GM13977 (cell line): ENCODE measurements at places on chromosomes 2 and 18.

DNA sequence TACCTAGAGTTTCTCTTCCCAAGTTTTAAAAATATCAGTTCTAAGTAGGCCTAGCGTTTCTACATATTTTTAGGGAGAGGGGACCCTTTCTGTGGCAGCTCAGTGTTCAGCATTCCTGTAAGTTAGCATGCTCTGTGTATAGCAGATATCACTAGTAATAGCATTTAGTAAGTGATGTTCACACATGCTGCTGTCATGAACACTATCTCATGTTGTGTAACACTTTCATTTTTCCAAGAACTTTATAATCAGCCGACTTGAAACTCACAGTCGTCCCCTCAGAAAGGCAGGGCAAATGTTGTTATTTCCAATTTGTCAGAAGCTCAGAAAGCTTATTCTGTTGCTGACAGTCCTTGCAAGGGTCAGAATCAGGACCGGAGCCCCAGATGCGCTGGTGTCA, 267.7 kb downstream of the ALPK2 start:
- DNase-seq: no peak

GRCh38 chr18:33840212-33840593, 262.2 kb downstream of the ASXL3 start:
- no peak for DNase-seq

- DNase-seq: no peak
These were observed 100.0 kb downstream of the MAP2 start for GRCh38 chr2:209523867-209524266.

DNA sequence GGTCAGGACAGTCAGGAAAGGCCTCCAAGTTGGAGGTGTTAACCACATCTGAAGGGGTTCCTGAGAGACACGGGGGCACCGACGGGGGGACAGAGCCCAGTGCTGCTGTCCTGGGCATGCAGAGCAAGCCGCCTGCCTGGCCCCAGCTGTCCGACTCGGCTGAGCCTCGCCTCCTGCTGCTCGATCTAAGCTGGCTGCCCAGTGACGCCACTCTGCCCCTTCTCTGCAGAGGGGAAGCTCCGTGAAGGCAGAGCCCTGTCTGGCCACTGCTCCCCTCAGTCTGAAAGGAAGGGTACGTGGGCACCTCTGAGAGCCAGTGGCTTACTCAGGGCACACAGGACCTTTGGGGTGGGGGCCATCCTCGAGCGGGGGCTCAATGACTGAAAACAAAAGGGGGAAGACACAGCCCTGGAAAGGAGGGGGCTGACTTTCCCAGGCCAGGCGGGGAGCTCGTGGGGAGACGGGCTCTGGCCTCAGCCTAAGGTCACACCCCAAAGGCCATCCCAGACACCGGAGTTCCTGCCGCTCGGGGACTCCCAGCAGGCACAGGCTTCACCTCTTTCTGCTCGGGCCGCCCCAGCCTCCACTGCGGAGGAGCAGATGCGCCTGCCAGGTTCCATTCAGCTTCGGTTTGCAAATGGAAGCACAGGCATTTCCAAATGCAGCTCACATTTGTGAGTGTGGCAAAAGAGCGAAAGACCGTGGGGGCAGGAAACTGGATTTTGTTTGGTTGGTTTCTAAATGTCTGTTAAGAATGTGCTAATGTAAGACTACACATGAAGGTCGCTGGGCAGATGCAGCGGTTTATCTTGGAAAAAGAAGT, 136.9 kb downstream of the HDAC4 start:
- no peak for DNase-seq

GRCh38 chr2:11602563-11603204, 67.3 kb downstream of the NTSR2 start:
- DNase-seq: no peak

- DNase-seq: no peak
These were observed 430.1 kb downstream of the CCDC85A start for GRCh38 chr2:56613920-56614319.

DNA sequence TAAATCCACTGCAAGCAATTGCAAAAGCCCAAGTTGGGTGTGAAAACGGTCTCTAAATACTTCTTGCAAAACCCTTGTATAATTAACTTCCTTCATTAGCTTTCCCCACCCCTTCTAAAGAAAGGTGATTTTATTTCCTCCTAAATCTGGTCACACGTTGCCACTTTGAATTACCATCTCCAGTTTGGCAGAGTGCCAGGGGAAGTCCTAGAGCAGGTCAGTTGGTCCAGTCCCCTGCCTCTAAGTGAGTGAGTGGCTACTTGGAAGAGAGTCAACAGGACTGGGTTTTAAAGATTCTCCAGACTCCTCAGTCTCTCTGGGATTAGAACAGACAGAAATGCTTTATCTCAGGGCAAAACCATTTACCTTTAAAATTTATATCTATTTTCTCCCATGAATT, 18.7 kb upstream of the LYPD6B start:
- DNase-seq: no peak

- peak; percentile 39 for DNase-seq
These were observed 26.4 kb upstream of the MSTN start for GRCh38 chr2:190088917-190089316.

DNA sequence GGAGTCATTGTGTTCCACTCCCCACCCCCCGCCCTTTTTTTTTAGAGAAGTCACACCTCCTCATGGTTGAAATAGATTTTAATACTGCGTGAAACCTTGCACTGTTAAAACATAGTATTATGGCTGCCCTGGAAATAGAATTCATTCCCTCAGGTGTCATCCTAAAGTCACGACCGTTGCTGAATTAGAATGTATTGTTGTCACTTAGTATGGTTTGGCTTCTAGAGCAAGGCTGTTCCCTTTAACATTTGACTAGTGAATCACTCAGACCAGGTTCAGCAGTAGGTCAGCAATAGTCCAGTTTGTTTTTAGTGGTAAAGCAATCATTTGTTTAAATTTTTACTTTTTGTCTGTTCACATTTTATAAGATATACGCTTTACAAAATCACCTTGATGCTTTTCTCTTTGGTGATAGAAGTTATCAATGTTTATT, 1.2 kb downstream of the BABAM2 start:
- no peak for DNase-seq

DNA sequence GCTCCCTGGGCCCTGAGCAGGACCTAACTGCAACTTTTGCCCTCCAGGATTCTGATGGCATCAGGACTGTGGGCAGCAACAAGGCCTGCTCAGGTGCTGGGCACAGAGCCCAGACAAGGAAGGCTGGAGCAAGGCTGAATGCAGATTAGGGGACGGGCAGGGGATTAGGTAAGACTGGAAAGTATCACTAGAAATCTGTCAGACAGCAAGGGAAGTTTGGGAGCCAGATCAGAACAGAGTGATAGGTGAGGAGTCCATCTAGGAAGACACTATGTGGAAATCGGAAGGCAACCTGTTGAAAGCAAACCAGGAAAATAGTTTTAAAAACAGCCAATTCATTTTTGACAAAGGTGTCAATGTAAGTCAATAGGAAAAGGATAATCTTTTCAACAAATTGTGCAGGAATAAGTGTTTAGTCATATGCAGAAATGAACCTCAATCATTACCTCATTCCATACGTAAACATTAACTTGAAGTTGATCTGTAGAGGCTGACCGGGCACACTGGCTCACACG, 56.4 kb upstream of the STPG4 start:
- no peak for DNase-seq

DNA sequence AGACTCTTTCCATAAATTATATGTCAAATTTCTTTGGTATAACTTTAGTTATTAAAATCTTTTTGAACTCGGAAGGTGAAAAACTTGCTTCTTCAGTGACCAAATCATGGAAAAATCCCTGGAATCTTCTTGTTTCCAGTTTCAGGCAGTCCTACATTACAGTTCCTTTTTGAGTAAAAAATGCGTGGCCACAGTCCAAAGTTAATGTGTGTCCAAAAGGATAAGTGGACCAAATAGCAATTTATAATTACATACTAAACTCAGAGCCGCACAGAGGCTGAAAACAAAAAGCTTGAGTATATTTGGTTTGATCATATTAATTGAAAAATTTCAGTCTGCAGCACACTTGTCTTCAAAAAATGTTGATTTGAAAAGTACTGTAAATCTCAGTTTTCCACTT, 28.4 kb upstream of the DYNC2LI1 start:
- DNase-seq: no peak

GRCh38 chr2:218867900-218868299, 8.3 kb downstream of the WNT6 start:
- no peak for DNase-seq

GRCh38 chr2:105800036-105800713, 55.5 kb downstream of the NCK2 start:
- DNase-seq: no peak

GRCh38 chr2:201579536-201579935, 63.8 kb downstream of the TMEM237 start:
- no peak for DNase-seq

- no peak for DNase-seq
These were observed 59.2 kb downstream of the PIEZO2 start for GRCh38 chr18:11089931-11090715.

- no peak for DNase-seq
These were observed 116.7 kb downstream of the BCL2 start for GRCh38 chr18:63202828-63203227.

- no peak for DNase-seq
These were observed 84.9 kb downstream of the SCN1A start for GRCh38 chr2:166042768-166043390.

- DNase-seq: no peak
These were observed 630.2 kb downstream of the GALR1 start for GRCh38 chr18:77879829-77880228.

DNA sequence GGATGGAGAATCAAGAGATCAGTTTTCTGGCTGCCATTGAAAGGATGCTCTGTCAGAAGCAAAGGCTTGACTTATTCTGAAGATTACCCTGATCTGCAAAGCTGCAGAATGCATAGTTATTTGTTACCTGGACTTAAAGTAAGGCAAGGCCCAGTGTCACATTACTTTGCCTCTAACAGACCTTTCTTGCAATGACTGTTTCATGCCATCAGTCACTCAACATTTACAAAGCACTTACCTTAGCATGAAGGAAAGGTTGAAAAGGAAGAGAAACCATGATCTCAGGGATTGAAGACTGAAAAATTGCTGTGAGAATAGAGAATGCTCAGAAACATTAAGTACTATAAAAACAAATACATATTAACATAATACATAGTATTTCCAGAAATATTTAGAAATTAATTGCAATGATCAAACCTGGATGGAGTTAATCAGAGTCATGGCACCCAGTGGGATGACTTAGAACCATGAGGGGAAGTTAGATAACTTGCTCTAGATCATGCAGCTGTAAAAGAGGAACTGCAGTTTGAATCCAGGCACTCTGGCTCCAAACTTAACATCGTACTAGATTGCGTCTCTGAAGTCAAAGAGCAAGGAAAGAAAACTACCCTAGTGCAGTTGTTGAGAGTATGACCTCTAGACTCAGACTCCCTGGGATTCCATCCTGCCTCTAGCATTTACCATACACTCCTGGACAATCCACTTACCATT, 26.5 kb upstream of the FAM117B start:
- DNase-seq: peak; percentile 23

DNA sequence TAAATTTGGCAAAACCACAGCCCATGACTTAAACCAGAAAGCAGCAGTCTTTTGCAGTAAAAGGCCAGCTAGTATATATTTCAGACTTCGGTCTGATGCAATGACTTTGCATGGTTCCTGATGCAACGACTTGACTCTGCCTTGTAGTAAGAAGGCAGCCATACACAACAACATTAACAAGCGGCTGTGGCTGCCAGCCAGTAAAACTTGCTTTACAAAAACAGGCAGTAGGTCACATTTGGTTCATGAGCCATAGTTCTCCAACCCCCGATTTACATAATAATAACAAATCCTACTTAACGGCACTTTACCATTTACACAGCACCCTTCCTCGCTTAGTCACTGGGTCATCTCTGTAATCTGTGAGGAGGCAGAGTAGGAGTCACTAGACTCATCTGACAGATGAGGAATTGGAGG, 410.3 kb downstream of the LRATD1 start:
- no peak for DNase-seq

- no peak for DNase-seq
These were observed 250.7 kb upstream of the SALL3 start for GRCh38 chr18:78728784-78729467.

DNA sequence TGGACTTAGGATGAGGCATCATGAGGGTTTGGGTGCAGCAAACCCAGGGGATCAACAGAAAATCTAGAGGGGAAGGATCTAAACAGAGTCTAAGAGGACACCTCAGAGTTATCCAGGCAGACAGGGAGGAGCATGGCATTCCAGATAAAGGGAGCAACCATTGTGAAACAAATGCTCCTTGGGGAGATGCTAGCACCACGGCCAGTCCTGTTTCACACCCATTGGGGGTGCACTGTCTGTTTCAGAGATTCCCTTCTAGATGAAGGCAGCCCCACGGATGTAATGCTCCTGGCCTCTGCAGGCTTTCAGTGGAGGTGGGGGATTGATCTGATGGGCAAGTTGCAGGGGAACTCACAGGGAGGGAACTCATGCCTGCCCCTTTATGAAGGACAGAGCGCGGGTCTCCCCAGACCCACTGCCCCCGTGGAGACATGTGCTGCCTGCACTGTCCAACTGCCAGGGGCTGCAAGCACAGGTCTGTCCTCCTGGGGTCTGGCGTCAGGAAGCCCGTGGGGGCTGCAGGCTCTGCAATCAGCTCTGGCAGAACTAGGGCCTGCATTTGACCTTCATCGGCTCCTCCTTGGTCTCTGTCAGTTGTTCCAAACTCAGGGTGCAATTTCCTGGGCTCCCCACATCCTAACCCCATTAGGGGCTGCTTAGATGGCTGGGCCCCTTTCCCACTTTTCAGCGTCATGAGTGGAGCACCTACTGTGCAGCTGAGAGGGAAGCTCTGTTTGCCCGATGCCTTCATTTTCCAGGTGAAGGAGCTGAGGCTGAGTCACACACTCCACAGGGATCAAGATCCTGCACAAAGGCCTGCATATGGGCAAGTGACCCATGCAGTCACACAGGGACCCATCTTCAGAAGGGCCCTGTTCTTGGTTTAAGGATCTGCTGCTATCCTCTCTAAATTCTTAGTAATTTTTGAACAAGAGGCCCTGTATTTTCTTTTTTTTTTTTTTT, 163.4 kb downstream of the ARL4C start:
- DNase-seq: no peak

DNA sequence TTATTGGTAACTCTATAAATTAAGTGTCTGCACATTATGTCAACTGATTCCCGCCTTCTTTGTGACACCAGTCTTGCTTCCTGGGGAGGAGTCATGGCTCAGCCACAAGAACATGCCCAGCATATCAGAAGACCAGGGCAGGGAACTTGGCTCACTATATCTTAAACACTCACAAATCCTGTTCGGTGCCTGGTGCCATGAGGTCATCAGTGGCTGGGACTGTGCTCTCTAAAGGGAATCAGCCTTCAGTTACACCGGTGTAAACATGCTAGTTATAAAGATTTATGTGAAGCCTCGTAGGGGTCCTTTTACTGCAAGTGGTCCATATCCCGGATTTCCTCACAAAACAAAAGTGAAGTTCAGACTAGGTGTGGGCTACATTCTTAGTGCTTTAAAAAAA, 73.1 kb upstream of the ZNF521 start:
- DNase-seq: no peak

DNA sequence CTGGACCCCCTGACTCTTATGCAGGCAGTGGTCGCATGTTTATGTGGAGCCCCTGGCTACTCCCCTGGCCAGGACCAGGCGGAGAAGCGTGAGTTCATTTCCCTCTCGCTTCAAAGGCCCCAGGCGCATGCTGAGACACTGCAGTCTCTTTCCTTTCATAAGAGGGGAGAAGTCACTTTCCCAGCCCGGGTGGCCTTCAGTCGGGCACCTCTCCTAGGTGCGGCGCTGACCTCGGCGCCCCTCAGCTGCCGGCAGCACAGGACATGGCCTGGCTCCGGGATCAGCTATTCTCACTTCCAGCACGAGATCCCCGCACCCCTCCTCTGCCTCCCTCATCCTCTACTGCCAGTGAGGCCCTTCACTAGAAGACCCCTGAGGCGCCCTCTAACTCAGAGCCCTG, 184.7 kb upstream of the PXDN start:
- no peak for DNase-seq

- DNase-seq: peak; percentile 47
These were observed 57.1 kb downstream of the ZFP36L2 start for GRCh38 chr2:43169099-43169945.
